Pericardium fibroblast (primary cell): ENCODE measurements at places on chromosomes 5 and 9. TPM values are rescaled to one million over a fixed set of nuclear protein-coding genes. Genes with fewer than 3 reads are reported as not detected.

Gene SPRY4
- total RNA-seq: 4.3 and 22.5 TPM in 2 replicates

Gene SGCD
- total RNA-seq: 11.2 TPM in 2 replicates

Gene PCDHB8
- not detected in 2 replicates for total RNA-seq

Gene MAP1B
- 411 and 688 TPM in 2 replicates for total RNA-seq

Gene CDC25C
- total RNA-seq: 0.12 TPM in 1 of 2 replicates, not detected in the other

Gene RHOBTB3
- total RNA-seq: 140 and 143 TPM in 2 replicates

Gene NREP
- total RNA-seq: 45.4 and 59.7 TPM in 2 replicates

Gene TLX3
- not detected in 2 replicates for total RNA-seq

Gene LCN12
- not detected in 2 replicates for total RNA-seq

Gene SURF1
- 38.3 and 45.4 TPM in 2 replicates for total RNA-seq

Gene SYK
- total RNA-seq: not detected in 2 replicates

Gene EHMT1
- 28.9 and 33.9 TPM in 2 replicates for total RNA-seq

Gene RLN2
- not detected in 2 replicates for total RNA-seq

Gene ASPN
- total RNA-seq: 27.6 and 39.3 TPM in 2 replicates
